Spinal cord (tissue), 10 donors: ENCODE measurements at places on chromosomes 3 and 15. TPM values are rescaled to one million over a fixed set of nuclear protein-coding genes. Genes with fewer than 3 reads are reported as not detected.

- H3K27me3 ChIP-seq = no peaks in the 10 kb centered on the region
- DNase-seq = peak; percentile 56
- peak overlapping the region; percentile 40 for H3K4me3 ChIP-seq
- peak overlapping the region; percentile 95 for H3K27ac ChIP-seq
Observed at GRCh38 chr3:179526989-179527391, 35.7 kb upstream of the ACTL6A start.

GRCh38 chr3:119550192-119550910 lies 9.1 kb downstream of the CD80 start:
- H3K36me3 ChIP-seq = no peaks in the 10 kb centered on the region
- DNase-seq = no peak
- H3K4me1 ChIP-seq = no peaks in the 10 kb centered on the region

- no peak overlapping the region for H3K4me3 ChIP-seq
- no peak overlapping the region for H3K27ac ChIP-seq
- H3K4me1 ChIP-seq = peaks cover 7% of the 10 kb centered on the region
- DNase-seq = peak; percentile 22
- H3K36me3 ChIP-seq = no peaks in the 10 kb centered on the region
Observed at GRCh38 chr3:159616234-159616825, 372.3 kb upstream of the IL12A start.

MUSTN1 gene
- total RNA-seq = 4.5 TPM

GRCh38 chr3:10470120-10471053 lies 35.0 kb downstream of the ATP2B2 start:
- H3K27me3 ChIP-seq = no peaks in the 10 kb centered on the region
- DNase-seq = no peak
- no peak overlapping the region for H3K27ac ChIP-seq

- peak overlapping the region; percentile 50 for H3K4me3 ChIP-seq
- peak; percentile 84 for DNase-seq
- H3K27ac ChIP-seq = peak overlapping the region; percentile 86
- H3K27me3 ChIP-seq = no peaks in the 10 kb centered on the region
- H3K36me3 ChIP-seq = no peaks in the 10 kb centered on the region
Observed at GRCh38 chr15:52651868-52652267, 27.3 kb downstream of the ATOSA start.

TMEM40 gene
- total RNA-seq = 0.20 TPM

DNA sequence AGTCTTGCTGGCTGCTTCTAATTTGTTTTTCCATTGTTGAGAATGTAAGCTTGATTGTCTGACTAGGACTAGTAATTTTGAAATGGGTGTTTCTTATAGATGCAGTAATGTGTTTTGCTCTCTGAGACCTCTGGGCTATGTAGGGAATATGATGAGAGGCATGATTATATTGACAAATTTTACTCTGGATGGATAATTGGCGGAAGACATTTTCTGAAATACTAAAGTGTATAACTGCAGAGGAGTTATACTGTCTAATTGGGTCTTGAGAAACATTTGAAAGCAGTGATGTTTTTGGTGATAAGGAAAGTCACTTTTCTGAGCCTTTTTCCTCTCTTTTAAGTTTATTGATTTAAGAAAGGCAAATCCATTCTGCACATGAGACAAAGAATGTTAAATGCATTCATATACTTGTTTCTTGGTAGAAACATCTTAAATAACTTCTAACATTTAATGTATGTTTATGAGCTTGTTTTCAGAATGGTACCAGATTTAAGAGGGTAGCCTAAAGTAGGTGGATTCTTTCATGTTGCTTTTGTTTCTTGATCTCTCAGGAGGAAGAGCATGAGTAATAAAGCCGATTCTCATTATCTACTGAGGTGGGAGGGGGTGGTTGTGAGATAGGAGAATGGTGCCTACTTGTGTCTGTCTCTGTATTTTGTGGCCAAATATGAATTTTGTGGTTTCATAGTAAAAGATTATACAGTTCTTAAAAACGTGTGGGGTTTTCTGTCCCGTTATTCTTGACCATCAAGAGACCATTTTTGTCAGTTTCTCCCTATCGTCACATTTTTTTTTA lies 2.0 kb downstream of the ATP2C1 start:
- H3K4me3 ChIP-seq = peak overlapping the region; percentile 99
- H3K27ac ChIP-seq = no peak overlapping the region
- H3K4me1 ChIP-seq = no peaks in the 10 kb centered on the region
- no peak for DNase-seq
- no peaks in the 10 kb centered on the region for H3K27me3 ChIP-seq

GRCh38 chr3:194758716-194759115 lies 73.0 kb downstream of the FAM43A start:
- no peak for DNase-seq
- H3K36me3 ChIP-seq = no peaks in the 10 kb centered on the region
- H3K4me1 ChIP-seq = peaks cover 30% of the 10 kb centered on the region
- H3K27me3 ChIP-seq = no peaks in the 10 kb centered on the region
